Esophagus muscularis mucosa (tissue), 4 donors: ENCODE measurements at places on chromosomes 13 and 19. TPM values are rescaled to one million over a fixed set of nuclear protein-coding genes. Genes with fewer than 3 reads are reported as not detected.

DNA sequence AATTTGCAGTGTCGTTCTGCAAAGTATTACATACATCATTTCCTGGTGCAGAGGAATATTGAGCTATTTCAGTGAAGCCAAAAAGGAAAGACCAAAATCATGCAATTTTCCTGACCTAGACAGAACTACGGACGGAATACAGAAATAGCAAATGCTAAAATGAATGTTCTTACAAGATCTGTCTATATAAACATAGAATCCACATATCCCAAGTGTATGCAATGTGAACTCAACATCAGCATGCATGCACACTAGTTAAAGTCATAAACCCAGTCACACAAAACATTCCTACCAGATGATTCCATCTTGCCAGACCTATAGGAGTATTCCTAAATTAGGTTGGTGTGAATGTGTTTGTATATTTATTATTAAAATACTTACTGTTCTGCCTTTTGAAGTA, 383.7 kb upstream of the ZNF507 start:
- H3K36me3 ChIP-seq: no peaks in the 10 kb centered on the region
- peaks cover 9% of the 10 kb centered on the region for H3K4me1 ChIP-seq
- no peak for DNase-seq
- H3K27me3 ChIP-seq: no peaks in the 10 kb centered on the region
- H3K4me3 ChIP-seq: no peak overlapping the region

GRCh38 chr13:95156208-95156607, 145.0 kb downstream of the ABCC4 start:
- no peak overlapping the region for H3K4me3 ChIP-seq
- no peak overlapping the region for H3K27ac ChIP-seq
- H3K4me1 ChIP-seq: peaks cover 6% of the 10 kb centered on the region
- no peak for DNase-seq

- H3K4me3 ChIP-seq: no peak overlapping the region
- H3K27me3 ChIP-seq: no peaks in the 10 kb centered on the region
- no peak for DNase-seq
- peaks cover 82% of the 10 kb centered on the region for H3K4me1 ChIP-seq
- no peaks in the 10 kb centered on the region for H3K36me3 ChIP-seq
Observed at GRCh38 chr19:18487576-18488402, 34.1 kb downstream of the ELL start.

DNA sequence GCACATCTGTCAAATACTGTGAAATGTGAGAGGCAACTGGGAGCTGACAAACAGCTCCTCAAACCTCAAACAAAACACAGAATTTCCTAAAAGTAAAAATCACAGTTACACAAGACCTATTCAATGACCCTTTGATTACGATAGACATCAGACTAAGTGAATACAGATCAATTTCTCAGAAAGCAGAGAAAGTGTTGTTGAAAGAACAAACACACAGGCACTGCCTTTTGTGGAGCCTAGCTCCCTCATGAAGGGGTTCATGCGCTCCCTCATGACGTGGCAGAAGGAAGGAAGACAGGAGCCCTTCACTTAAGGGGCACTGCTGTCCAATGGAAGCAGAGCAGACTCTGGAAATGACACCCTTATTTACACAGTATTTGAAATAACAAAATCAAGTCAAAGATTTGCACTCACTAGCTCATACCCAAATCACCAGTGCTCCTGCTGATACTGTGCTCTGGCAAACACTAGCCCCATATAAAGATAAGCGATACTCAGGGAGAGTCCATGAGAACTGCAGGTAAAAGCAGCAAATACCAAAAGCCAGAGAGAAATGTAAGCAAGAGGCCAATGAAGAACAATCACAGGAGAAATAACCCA, 144.9 kb downstream of the KLF12 start:
- DNase-seq: no peak
- H3K4me3 ChIP-seq: no peak overlapping the region
- peaks cover 10% of the 10 kb centered on the region for H3K4me1 ChIP-seq
- H3K36me3 ChIP-seq: no peaks in the 10 kb centered on the region
- H3K27ac ChIP-seq: no peak overlapping the region

GRCh38 chr13:30313311-30313710, 6.0 kb upstream of the KATNAL1 start:
- no peaks in the 10 kb centered on the region for H3K27me3 ChIP-seq
- no peak for DNase-seq
- H3K27ac ChIP-seq: no peak overlapping the region
- no peak overlapping the region for H3K4me3 ChIP-seq

GRCh38 chr13:101654883-101655282, 202.4 kb downstream of the ITGBL1 start:
- H3K4me3 ChIP-seq: no peak overlapping the region
- H3K27ac ChIP-seq: no peak overlapping the region
- no peak for DNase-seq
- no peaks in the 10 kb centered on the region for H3K27me3 ChIP-seq

Gene TNFRSF19
- 3.2 TPM for total RNA-seq

Gene FIZ1
- 9.3 TPM for total RNA-seq

Gene KLF2
- total RNA-seq: 67.6 TPM
